CD4-positive, CD25-positive, alpha-beta regulatory T cell (primary cell): ENCODE measurements at places on chromosomes 5 and 9.

DNA sequence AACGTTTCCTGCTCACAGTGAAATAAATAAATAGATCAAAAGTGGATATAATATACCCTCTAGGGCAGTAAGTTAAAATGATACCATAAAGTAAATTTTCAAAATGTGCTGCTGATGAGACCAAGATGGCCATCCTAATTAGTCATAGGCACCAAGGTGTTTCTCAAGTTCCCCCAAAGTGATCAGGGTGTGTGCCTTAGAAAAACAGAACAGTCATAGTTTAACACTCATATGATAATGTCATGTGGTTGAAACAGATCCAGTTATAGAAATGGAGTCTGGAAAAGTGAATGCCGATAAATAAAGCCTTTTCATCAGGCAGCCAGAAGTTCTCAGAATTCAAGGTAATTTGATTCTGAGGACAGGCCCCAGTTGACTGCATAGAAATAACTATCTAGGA is 161.5 kb upstream of the CDKN2B start:
- no peak for DNase-seq

GRCh38 chr5:146947181-146947941 is 68.8 kb upstream of the PPP2R2B start:
- peak; percentile 15 for DNase-seq

GRCh38 chr9:106868087-106868486 is 5.1 kb downstream of the ZNF462 start:
- DNase-seq: no peak

DNA sequence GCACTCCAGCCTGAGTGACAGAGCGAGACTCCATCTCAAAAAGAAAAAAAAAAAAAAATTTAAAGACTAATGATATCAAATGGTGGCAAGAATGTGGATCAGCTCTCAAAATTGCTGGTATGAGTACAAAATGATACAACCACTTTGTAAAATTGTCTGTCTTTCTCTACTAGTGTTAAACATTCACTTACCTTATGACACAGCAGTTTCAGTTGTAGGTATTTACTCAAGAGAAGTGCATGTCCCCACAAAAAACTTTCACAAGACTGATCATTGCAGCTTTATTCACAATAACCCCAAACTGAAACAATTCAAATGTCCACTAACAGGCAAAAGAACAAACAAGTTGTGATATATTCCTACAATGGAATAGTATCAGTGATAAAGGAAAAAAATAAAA is 14.7 kb upstream of the CETN3 start:
- no peak for DNase-seq

GRCh38 chr5:132663771-132664695 is 6.1 kb downstream of the IL13 start:
- DNase-seq: no peak

DNA sequence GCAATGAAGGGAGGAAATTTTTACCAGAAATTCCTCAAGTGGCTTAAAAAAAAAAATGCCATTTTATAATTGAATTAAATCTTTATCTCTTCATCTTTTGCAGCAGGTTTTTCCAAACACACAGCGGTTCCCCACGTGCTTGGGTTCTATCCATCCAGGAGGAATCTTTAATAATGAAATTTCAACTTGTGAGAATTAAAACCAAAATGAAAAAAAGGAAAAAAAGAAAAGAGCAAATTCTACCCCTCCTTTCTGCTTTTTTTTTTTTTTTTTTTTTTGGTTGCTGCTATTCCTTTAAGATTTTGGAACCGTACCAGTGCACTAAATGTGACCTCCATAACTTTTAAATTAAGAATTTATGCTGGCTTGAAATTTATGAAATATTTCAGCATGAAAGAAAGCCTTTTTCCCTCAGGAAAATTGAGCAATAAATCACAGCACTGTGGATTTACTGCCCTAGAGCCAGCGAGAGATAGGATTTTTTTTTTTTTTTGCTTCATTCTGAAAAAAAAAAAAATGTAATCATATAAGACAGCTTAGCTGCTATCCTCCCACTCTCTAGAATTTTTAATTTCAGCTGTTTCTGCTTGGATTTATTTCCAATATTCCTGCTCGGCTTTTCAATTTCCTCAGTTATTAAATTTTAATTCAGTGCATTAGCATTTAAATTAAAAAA is 88.5 kb downstream of the ZNF618 start:
- DNase-seq: no peak

- no peak for DNase-seq
These were observed 23.5 kb upstream of the ATG10 start for GRCh38 chr5:81948349-81948748.

DNA sequence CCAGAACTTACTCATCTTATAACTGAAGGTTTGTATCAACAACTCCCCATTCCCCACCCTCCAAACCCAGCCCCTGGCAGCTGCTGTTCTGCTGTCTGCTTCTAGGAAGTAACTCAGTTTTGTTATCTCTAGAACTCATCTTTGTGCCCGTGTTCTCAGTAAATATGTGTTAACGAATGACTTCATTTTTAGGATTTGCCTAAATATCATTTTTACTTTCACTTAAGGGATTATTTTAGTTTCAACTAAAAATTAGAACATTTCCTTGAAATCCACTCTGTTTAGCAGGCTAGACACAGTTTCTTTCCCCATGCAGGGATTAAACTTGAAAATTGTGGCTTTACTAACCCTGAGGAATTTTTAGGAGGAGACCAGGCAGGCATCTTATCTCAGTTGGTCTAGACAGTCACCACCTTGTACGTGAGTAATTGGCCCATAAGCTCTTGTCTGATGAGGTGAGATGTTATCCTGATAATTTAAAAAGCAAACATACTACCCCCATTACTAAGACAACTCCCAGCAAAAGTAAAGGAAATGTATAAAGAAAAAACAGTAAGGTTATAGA is 68.2 kb upstream of the TNFAIP8 start:
- no peak for DNase-seq

DNA sequence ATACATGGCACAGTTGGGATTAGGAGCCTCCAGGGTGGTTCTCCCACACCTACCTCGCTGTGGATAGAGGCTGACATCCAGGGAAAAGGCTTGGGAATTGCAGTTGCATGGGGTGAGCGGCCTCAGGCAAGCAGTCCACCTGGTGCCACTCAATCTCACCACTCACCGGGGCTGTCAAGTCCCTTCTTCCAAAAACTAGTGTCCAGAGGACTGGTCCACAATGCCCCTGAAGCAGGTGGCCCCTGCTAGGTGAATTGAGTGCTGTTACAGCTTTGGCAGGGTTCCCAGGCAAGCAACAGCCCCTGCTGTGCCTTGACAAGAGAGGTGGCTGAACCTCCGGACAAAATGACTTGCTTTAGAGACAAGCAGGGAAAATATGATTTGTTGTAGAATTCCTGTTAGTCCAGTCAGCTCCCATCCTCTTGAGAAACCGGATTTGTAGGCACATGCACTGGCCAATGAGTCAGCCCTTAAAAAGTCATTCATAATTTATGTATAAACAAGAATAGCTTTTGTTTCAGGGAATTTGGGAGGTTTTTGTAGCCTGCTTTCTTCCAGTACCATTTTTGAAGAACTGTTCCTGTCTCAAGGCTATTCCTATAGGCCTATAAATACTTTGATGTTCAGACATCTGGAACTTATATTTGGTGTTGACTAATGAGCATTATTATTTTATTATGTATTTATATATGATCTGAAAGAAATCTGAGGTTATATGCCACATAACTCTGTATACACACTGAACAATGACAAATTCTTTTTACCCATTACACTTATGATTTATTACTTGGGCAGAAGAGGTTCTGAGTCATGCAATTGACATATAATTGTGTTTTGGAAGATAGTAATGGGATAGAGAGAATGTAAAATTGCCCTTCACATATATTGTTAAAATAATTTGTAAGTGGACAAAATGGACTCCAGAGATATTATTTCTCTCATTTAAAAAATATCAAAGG is 411.1 kb downstream of the ACTL7B start:
- DNase-seq: no peak

GRCh38 chr5:14743601-14744295 is 79.2 kb downstream of the OTULIN start:
- DNase-seq: no peak

GRCh38 chr5:180399401-180400215 is 46.5 kb upstream of the GFPT2 start:
- DNase-seq: no peak

DNA sequence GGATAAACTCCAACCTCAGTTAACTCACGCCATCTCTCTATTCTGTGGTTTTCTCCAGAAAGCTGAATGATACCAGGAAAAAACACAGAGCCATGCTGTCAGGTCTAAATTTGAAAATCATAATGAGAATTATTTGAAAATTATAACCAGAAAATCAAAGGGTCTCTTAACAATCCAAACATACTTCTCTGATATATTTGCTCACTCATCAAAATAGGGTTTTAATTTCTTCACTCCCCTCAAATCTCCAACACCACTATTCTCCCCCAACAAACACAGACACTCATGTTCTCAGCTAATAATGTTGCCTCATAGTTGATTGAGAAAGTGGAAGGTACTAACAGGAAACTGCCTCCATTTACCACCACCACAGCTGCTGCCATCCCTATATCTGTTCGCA is 375.5 kb downstream of the TLE1 start:
- no peak for DNase-seq

DNA sequence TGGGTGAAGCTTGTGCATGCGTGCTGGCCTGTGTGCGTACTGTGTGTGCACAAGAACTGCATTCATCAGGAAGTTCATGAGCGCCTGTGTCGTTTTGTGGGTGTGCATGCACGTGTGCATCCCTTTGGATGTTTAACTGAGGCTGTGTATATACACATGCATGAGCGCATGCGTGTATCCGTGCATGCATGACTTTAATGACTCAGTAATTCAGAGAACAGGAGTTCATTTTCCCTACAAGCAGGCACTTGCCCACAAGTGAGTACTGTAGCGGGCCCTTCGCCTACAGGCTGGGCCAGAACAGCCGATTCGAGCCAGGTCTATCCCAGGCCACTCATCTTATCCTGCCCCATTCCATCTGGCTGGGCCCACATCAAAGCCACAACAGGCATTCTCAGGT is 29.8 kb downstream of the CORO2A start:
- no peak for DNase-seq

DNA sequence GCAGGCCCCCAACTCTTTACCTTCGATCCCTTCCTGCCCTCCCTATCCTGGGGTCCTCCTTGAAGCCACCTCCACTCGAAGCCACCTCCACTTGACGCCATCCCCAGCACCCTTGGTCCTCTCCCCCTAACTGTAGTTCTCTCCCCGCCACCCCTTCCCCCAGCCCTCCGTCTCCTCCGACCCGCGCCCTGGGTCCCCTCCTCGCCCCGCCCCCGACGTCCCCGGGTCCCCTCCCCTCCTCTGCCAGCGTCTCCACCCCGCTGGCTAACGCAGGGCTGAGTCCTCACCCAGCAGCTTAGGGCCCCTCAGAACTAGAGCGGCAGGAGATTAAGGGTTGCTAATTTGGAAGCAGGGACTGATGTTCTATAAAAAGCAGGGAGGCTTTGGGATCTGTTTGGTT is 30.6 kb upstream of the ANKRD33B start:
- DNase-seq: no peak

GRCh38 chr5:133275631-133276030 is 223.8 kb downstream of the HSPA4 start:
- no peak for DNase-seq

GRCh38 chr5:4544049-4544670 is 596.0 kb upstream of the ADAMTS16 start:
- no peak for DNase-seq

DNA sequence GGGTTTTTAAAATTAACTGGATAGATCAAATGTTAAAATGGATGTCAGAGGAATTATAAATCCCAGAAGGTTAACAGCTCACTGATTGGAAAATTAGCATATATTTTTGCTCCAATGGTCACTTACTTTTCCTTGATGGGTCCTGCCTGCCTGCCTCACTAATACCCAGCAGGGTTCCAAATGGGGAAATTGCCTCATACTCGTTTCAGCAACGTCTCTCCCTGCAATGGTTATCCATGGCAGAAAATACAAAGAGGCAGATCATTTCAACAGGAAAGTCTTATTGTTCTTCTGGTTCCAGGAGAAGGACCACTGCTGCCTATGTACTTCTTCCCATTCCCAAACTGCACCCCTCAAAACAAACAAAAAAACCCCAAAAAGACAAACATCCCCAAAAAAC is 71.3 kb downstream of the ERP44 start:
- no peak for DNase-seq

DNA sequence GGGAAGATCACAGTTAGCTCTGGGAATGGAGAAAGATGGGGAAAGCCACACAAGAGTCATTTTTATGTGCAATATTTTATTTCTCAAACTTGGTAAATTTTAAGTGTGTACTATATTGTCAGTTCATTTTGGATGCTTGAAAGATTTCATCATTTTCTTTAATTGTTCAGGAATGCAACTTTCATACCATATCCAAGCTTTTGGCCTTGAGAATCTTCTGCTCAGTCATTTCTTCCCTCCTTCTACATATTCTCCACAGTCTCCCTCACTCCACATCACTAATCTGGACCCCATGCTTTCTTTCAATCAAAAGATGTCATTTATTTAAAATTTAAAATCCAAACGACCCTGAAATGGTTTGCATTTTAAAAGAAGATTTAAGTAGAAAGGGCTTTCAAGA is 135.4 kb downstream of the FAM114A2 start:
- DNase-seq: no peak

GRCh38 chr5:79990205-79990597 is 861 bp downstream of the MTX3 start:
- DNase-seq: no peak

DNA sequence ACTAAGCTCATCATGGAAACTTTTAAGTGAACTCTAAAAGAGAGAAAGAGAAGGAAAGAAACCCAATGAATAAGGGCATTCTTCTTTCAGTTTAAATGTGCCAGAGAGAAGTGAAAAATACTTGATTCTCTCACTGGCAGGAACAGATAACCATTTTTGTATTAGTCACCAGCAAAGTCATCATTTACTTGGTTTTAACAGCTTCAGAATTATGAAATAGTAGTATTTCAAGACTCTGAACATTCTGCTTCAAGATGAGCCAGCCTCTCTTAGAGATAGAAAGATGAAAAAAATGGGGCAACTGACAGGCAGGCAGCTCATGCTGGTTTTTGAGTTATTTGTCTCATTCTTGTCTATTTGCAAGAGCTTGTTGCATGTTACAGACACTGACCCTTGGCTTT is 103.5 kb downstream of the GCNT1 start:
- DNase-seq: no peak

- DNase-seq: no peak
These were observed 11.4 kb downstream of the TMEM245 start for GRCh38 chr9:109108318-109108717.

DNA sequence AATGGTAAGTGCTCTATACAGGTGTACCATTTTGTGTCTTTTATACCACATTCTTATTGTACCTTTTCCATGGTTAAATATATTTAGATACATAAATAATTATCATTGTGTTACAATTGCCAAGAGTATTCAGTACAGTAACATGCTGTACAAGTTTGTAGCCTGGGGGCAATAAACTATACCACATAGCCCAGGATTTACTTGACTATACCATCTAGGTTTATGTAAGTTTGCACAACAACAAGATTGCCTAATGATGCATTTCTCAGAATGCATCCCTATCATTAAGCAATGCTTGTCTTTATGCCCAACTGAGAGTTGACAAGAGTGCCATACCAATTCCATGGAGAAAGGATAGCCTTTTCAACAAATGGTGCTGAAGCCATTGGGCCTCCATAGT is 136.7 kb upstream of the PJA2 start:
- no peak for DNase-seq

- no peak for DNase-seq
These were observed 26.7 kb upstream of the IZUMO3 start for GRCh38 chr9:24572406-24572805.
